ENCODE measurements at places on chromosomes 6 and 20.

- DNase-seq, result no peak
Measured at GRCh38 chr20:3171391-3172125, 1.8 kb downstream of the LZTS3 start.

- no peak for DNase-seq
Measured at GRCh38 chr20:34985461-34986310, 30.0 kb downstream of the MYH7B start.

GRCh38 chr6:156598855-156599180 is 178.4 kb upstream of the ARID1B start:
- no peak for DNase-seq

DNA sequence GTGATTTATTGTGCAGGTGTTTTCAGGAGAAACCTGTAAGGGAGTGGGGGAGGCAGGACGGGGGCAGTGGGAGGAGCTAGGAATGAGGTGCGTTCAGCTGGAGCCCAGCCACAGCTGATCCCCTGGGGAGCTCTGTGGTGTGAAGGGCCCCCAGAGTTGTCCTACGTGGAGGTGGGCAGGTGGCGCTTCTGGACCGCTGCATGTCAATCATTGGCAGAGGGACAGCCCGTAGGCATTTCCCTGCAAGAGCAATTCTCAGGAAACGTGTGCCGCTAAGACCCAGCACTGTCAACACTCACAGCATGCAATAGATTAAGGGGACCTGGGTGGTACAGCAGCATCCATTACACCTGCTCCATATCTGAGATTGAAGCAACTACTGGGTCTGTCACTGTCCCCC is 88.0 kb downstream of the PRND start:
- no peak for DNase-seq

DNA sequence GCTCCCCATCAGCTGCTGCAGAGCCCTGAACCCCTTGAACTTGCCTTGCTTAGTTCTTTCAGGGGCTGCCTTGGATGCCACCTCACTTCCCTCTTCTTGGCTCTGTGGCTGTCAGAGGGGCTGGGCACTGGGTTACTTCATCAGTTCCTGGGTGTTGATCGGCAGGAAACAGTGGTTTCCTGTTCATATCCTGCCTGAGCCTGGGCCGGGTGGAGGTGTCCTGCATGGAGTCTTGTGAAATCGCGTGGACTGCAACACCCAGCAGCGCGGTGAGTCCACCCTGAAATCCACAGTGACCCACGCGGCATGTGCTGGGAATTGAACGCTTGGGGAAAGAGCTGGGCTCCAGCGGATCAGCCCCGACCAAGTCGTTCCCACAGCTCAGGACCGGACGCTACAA is 97.5 kb downstream of the CDH26 start:
- no peak for DNase-seq

GRCh38 chr6:45586216-45587171 is 208.8 kb upstream of the SUPT3H start:
- no peak for DNase-seq

DNA sequence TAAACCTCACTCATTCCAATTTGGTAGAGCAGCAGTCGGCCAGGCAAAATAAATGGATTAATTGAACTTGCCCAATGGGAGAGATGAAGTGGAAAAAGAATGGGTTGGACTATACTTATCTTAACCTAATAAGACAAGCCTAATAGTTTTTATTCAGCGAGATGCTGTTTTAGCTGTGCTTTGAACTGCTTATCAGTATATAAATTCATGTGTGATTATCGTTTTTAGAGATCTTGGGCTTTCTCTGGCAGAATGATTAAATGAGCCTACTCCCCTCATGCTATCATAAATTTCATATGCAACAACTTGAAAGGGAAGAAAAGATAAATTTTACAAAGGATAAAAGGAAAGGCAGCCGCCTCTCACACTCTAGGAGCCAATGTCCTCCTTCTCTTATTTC is 59.8 kb downstream of the SNAP25 start:
- DNase-seq, result no peak

DNA sequence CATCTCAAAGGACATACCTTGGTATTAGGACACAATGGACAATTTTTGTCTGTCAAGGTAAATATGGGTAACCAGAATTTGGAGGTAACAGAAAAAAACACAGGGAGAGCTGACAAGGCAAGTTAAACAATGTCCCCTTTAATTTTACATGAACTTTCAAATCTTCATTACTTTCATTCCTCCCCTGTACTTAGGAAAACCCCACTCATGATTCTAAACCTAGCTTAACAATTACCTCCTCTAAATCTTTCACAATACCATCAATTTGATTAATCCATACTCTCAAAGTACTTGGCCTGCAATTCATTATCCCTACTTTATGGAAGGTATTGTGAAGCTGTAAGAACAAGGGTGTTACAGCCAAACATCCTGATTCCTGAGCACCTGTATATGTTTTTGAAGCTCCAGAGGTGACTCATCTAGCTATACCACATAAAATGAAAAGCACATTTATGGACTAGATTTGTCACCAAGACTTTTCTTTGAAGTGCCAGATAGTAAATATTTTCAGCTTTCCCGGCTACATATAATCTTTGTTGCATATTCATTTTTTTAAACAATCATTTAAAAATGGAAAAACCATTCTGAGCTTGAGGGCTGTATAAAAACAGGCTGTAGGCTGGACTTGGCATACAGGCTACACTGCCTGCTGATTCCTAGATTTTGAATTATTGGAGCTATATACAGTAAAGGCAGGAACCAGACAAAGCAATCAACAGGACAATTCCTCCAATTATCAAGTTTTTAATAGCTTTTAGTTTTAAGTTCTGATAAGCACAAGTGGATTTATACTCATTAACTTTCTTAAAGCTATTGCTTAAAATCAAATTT is 22.9 kb downstream of the DEK start:
- DNase-seq, result no peak
